Amygdala (tissue), 56 donors: ENCODE measurements at places on chromosomes 2 and 18.
A peak's percentile ranks its signal among the peaks of the same experiment; 100 is the strongest.

GRCh38 chr2:242053921-242054320, 184.4 kb downstream of the RTP5 start:
- no peak for DNase-seq

DNA sequence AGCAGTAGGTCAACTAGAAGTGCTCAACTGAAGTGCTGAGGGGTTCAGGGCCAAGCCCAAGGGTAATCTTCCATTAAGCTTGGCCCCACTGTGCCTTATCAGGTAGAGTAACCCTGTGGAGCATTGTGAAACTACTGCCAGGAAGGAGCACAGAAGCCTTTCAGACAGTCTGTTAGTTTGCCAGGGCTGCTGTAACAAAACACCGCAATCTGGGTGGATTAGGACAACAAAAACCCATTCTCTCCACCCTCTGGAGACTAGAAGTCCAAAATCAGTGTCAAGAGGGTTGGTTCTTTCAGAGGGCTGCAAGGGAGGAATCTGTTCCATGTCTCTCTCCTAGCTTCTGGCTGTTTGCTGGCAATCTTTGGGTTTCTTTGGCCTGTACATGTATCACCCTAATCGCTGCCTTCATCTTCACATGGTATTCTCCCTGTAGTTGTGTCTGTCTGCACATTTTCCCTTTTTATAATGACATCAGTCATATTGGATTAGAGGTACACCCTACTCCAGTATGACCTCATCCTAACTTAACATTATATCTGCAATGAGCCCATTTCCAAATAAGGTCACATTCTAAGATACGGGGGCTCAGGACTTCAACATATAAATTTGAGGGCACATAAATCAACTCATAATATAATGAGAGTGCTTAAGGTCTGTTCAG, 21.2 kb downstream of the VIT start:
- DNase-seq = no peak

GRCh38 chr18:29226213-29226612, 1049.3 kb upstream of the CDH2 start:
- no peak for DNase-seq

- no peak for DNase-seq
These were observed 45.3 kb downstream of the EDAR start for GRCh38 chr2:108943751-108944150.

GRCh38 chr2:104736026-104736425, 117.9 kb upstream of the POU3F3 start:
- DNase-seq = no peak

GRCh38 chr18:43780782-43781340, 503.6 kb upstream of the SYT4 start:
- no peak for DNase-seq

- DNase-seq = no peak
These were observed 77.4 kb downstream of the SLC39A10 start for GRCh38 chr2:195734395-195734794.

- DNase-seq = no peak
These were observed 115.1 kb upstream of the GPC1 start for GRCh38 chr2:240320204-240320993.

- no peak for DNase-seq
These were observed 3.0 kb upstream of the IRS1 start for GRCh38 chr2:226802573-226802972.

GRCh38 chr2:224062481-224063297, 23.6 kb upstream of the SERPINE2 start:
- DNase-seq = no peak

DNA sequence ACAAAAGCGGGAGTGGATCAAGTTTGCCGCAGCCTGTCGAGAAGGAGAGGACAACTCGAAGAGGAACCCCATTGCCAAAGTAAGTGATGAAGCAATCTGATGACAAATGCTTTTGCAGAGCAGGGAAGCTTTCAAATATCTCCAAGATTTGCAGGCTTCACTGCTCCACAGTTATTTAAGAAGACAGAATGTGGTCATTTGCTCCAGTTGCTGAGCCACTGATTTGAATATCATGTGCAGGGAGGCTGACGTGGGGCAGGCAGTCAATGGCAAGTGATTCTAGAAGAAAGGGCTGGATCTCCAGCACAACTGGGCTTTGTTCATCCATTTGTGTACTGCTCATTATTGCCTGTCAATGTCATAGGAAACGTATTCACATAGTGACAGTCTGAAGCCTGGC, 10.2 kb downstream of the DSG4 start:
- DNase-seq = no peak

GRCh38 chr18:59416818-59417217, 57.8 kb upstream of the LMAN1 start:
- no peak for DNase-seq

- peak; percentile 47 for DNase-seq
These were observed 995 bp downstream of the TMEM127 start for GRCh38 chr2:96264656-96265348.

GRCh38 chr18:3008541-3008940, 4.4 kb downstream of the LPIN2 start:
- DNase-seq = no peak

DNA sequence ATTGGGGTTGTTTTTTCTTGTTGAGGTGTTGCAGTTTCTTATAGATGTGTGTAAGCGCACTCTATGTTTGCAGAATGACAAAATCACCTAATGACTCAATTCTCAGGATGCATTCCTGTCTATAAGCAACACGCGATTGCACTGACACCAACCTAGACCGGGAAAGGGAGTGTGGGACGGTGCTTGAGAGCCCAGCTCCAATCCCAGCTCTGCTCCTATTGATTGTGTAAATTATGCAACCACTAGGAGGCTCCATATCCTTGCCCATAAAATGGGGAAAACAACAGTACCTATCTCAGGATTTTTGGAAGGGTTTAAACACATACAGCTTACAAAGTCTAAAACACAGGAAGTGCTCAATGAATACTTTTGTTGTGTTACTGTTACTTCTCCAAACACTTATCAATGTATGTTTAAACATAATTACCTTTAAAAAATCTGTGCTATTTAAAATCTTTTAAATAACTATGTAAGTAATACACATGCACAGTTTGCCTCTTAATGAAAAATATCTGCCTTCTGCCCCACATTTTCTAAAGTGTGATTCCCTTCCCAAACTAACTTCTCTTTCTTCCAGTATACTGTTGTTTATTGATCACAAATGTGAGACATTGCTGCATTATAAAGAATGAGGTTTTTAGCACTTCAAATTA, 132.5 kb downstream of the SPHKAP start:
- no peak for DNase-seq

- DNase-seq = no peak
These were observed 291.8 kb upstream of the TNP1 start for GRCh38 chr2:217151509-217152206.

DNA sequence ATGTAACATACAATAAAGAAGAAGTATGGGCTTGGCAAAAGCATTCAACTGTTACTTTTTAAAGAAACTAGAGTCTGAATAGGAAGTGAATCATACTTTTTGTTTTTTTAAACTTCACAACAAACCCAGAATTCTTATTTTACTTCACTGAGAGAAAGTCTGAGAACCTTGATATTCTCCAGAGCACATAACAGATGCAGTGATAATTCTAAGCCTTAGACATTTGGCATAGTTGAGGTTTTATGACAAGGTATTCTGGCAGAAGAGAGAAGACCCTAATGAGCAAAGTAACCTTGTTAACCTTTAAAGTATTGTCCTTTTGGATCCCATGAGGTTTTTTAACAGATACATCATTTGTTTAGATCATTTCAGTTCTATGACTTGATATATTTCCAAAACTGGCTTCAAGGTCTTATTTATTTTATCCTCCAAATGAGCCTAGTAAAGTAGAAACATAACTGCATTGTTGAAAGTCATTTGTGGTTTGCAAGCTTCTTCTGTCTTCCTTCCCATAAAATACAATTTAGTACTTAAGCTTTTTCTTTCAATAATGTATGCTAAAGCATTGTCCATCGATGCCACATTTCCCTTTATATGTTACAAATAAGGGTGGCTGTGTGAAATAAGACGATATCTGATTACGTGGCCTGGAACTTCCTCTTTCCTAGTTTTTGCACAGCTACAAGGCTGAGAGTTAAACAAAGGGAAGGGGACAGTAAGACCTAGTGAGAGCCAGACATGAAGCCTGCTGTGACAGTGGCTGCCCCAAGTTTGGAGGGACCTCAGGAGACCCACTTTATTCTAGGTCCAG, 86.1 kb upstream of the ITPRID2 start:
- DNase-seq = no peak

DNA sequence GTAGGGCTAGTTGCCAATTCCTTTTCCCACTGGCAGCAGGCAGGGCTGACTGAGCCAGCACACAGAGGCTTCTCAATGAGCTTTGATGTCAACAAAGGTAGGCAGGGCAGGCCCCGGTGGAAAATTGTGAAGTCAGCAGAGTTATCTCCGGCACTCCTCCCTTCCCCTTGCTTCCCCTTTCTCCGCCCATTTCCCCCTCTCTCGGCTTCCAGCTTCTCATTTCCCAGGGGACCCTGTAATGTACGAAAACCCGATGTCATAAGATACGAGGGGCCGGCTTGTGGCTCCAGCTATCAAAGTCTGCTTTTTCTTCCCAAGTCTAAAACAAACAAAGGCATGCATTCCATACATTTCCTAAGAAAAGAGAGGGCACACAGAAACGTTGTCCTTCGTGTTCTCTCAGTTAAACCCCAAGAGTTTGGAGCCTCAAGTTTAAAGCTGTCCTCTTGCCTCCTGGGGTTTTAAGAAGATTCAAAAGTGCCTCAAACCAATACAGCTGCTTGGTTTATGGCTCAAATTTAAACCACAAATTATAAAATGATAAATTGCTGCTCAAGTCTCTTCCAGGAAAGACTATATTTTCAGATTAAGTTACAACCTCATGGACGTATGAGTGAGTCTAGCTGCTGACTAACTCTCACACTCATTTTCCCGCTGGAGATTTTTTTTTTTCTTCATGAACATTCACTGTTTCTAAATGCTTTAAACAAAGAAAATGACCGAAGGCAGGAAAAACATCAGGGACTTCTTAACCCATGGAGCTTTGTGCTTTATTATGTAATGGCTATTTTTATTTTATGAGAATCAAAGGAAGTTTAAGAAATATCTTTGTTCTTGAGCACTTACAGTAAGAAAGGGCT, 27.2 kb upstream of the EML4 start:
- DNase-seq = no peak

DNA sequence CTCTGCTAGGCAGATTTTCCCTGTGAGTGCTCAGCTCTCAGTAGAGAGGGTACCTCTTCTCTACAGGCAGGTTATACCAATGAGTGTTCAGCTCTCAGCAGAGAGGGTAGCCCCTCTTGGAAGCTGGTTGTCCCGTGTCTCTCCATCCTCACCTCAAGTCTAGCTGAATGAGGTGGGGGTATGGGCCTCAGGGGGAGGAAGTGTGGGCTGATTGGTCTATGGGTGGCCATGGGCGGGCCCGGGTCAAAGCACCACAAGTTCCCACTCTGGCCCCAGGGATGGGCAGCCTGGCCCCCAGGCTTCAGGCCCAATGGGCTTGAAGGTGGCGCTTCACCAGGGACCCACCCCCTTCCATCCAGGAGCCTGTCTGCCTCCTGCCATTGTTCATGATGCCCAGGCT, 17.0 kb upstream of the MBD2 start:
- DNase-seq = no peak

GRCh38 chr2:21617885-21618434, 494.2 kb downstream of the TDRD15 start:
- no peak for DNase-seq

- no peak for DNase-seq
These were observed 3.1 kb downstream of the NRXN1 start for GRCh38 chr2:51028829-51029228.

DNA sequence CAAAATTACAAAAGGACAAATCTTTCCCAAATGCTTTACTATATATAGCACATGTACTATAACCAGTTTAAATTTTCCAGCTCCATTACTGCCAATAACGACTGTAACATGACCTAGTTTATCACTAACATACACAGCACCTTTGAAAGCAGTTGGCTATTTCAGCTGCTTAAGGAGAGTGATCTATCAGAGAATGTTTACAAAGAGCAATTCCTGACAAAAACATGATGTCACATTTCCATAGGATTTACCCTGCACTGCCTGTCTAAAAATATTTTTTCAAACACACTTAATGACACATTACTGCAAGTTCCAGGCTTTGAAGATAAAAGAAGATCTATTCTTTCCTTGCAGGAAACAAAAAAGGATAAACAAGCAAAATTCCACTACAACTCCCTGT, 40.6 kb downstream of the ZNF516 start:
- DNase-seq = no peak

DNA sequence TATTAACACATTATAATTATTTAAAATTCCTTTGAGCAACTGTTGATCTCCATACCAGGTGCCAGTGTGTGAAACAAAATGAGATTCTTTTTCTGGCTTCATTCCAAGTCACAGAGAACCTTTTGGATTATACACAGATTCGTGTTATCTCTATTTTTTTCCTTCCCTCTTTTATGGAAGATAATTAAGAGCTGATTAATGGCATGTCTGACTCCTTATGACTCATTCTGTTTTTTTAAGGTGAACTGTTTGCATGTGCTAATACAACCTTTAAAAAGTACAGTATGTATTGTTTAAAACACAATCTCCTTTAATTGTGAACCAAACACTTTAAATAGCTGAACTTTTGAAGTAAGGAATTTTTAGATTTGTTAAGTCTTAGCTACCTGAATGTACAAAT, 39.3 kb downstream of the PELI1 start:
- no peak for DNase-seq

- no peak for DNase-seq
These were observed 68.2 kb downstream of the ZNF521 start for GRCh38 chr18:25283781-25284180.

- DNase-seq = no peak
These were observed 207.5 kb downstream of the SPP2 start for GRCh38 chr2:234257859-234258561.

GRCh38 chr2:134852518-134852917, 14.1 kb downstream of the ACMSD start:
- no peak for DNase-seq

DNA sequence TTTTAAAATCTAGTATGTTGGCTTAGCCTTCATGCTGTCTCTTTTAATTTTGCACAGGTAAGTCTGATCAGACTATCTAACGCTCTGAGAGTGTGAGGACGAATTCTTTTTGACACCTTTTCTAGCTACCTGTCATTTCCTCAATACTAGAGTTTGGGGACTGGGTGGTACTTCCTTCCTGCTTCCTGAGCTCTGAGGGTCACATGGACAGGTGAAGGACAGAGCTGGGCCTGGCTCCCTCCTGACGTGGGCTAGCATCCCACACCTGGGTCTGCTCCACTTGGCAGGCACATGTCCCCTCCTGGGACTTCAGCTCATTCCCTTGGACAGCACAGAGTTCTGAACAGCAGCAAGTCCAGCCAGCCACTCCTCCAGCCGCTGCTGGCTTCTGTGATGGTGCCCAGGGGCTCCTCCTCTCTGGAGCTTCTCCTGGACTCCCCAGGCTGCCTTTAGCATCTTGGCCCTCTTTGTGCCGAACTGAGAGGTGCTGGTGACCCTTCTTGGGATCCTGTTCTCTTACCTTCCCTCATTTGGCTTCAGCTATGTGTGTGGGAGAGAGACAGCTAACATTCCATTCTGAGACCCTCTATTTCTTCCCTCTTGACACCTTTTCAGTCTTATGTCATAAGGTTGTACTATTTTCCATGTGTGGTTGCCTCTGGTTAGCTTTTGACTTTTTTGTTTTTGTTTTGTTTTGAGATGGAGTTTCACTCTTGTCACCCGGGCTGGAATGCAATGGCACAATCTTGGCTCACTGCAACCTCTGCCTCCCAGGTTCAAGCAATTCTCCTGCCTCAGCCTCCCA, 106.9 kb downstream of the B3GNT2 start:
- no peak for DNase-seq

GRCh38 chr2:39772086-39772811, 6.8 kb downstream of the THUMPD2 start:
- no peak for DNase-seq
